ENCODE measurements at places on chromosomes 6 and 20.

- no peak for DNase-seq
Measured at GRCh38 chr6:109460161-109460829, 4.7 kb upstream of the MICAL1 start.

DNA sequence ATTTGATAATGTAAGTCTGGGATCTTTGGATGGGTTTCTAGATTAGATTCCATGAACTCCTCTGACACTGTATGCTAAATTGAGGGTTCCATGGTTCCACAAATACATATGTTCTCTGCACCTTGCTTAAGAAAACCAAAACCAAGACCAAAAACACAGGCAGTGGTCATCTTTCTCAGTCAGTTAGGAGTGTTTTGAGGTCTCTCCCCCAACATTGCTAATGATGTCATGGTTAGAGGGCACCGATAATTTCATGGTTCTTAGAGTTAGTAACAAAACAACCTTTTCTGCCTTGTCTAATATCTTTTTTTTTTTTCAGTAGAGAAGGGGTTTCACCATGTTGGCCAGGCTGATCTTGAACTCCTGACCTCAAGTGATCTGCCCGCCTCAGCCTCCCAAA, 44.5 kb downstream of the ARID1B start:
- DNase-seq, result no peak

DNA sequence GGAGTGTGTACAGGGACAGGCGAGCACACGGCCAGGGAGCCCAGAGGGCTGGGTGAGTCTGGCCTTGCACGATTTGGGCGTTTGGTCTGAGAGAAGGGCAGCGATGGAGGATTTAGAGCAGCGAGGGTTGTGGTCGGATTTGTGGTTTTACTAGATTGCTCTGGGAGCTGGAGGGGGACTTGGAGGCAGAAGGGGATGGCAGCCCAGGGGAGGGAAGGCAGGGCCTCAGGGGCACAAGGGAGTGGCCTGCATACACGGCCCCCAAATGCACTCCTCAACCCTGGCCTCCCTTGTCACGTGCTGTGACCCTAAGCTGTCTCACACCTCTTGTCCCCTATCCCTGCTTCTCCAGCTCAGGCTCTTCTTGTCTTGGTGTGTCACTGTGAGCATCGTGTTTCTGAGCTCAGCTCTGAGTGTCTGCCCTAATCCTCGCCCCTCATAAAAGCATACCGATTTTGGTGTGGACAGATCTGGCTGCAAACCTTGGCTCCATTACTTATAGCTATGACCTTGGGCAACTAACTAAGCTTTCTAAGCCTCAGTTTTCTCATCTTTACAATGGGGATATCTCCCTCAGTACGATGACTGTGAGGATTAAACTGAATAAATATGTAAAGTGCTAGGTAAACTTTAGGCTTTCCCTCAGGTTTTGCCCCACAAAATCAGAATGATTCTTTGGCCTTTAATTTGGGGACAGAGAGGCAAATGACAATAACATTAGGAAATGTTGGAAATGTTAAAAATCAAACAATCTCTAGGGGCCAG, 120.1 kb upstream of the ARMC2 start:
- DNase-seq, result no peak

GRCh38 chr6:37583261-37583660, 83.6 kb upstream of the CCDC167 start:
- DNase-seq, result no peak

DNA sequence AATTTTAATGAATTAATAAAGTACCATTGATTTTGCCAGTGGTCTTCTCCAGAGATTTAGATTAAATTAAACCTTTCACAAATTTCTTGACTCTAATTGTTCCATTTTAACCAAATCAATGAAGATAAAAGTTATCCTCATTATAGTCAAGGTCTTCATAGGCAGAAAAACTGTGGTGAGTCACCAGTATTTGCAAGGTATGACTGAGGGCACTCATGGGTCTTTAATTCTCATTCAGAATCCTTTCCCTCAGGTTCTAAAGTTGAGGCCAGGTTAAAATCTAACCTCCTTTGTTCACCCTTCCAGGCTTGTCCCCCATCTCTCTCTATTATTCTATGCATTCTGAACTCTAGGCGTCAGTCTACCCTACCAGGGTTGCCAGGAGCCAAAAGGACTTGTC, 93.9 kb downstream of the JAG1 start:
- no peak for DNase-seq

- DNase-seq, result no peak
Measured at GRCh38 chr20:33948480-33948879, 45.2 kb upstream of the RALY start.

DNA sequence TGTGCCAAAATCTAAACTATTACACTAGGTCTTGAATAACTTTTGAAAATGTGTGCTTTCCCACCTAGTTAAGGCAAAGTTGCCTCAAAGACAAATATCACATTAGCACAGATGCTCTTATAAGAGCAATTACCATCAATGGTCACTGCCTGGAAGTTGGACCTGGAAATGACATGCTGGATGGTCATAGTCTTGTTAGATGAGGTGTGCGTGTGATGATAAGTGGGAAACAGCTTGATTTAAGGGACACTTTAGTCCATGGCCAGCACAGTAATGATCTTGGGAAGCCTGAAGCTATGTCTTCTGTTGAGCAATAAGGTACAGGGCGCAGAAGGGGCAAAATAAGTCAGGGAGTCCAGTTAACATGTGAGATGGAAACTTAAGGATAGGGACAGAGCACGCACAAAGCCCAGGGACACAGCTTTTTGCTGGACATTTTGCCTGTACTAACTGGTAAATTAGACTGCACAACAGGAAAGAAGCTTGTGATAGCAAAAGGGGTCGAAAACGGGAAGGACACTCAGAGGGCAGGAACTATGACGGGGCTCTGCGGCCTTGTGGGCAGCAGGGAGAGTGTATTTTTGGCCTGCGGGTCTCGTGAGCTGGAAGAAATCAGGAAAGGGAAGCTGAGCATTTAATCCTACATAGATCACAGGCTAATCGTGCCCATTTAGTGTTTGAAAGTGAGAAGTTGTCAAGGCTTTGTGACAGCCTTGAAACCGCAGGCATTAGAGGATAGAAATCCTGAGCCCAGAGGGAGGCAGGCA, 66.7 kb upstream of the BMP2 start:
- DNase-seq, result no peak

All from HEK293T (cell line).